Testis (tissue), 5 donors: ENCODE measurements at places on chromosomes 12 and 14. TPM values are rescaled to one million over a fixed set of nuclear protein-coding genes. Genes with fewer than 3 reads are reported as not detected.
A peak's percentile ranks its signal among the peaks of the same experiment; 100 is the strongest.

DNA sequence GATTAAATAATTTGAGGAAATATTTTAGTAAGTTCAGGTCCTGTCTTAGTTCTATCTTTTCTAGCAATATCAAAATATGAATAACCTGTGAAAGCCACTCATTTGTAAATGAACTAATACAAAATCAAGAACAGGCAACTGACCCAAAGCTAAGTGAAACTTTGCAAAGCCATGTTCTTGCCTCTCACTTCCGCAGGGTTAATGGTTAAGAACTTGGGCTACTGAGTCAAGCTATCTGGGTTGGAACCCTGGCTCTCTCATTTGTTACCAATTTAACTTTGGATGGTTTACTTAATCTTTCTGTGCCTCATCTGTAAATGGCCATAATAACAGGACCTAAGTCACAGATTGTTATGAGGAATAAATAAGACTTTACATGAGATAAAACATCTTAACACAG lies 2.8 kb downstream of the KIF21A start:
- H3K4me1 ChIP-seq: peaks cover 12% of the 10 kb centered on the region
- no peak overlapping the region for H3K4me3 ChIP-seq
- no peak overlapping the region for H3K27ac ChIP-seq

The CD27 gene
- 0.74 TPM for total RNA-seq

The CLEC4C gene
- total RNA-seq: 2.0 TPM

The UBE2N gene
- total RNA-seq: 99.4 TPM

The DEGS2 gene
- total RNA-seq: 5.9 TPM

- H3K27me3 ChIP-seq: no peaks in the 10 kb centered on the region
- no peak for DNase-seq
- no peak overlapping the region for H3K4me3 ChIP-seq
- no peaks in the 10 kb centered on the region for H3K36me3 ChIP-seq
- no peaks in the 10 kb centered on the region for H3K4me1 ChIP-seq
Observed at GRCh38 chr12:89610366-89610765, 84.5 kb upstream of the POC1B start.

The MOK gene
- total RNA-seq: 188 TPM

The COCH gene
- 2.2 TPM for total RNA-seq

- H3K27ac ChIP-seq: no peak overlapping the region
- no peaks in the 10 kb centered on the region for H3K27me3 ChIP-seq
- peak; percentile 67 for DNase-seq
- no peak overlapping the region for H3K4me3 ChIP-seq
- no peaks in the 10 kb centered on the region for H3K4me1 ChIP-seq
- H3K36me3 ChIP-seq: no peaks in the 10 kb centered on the region
Observed at GRCh38 chr12:113130457-113131135, 5.0 kb downstream of the RASAL1 start.

DNA sequence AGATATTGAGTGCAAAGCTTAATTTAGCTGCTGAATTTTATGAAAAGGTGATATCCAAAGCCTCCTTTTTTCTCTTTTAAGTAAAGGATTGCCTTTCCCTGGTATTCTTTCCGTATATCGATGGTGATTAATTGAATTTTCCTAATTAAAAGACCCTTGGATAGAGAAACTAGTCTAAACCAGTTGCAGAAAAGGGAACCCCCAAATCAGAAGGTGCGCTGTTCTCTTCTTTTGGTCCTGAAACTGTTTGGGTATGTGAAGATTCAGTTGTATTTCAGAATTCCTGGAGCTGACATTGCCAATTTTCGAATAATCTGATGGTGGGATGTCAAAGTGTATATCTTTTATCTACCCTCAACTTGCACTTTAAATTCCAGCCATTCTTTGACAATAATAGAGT lies 1.9 kb downstream of the GPHN start:
- H3K27me3 ChIP-seq: no peaks in the 10 kb centered on the region
- H3K36me3 ChIP-seq: no peaks in the 10 kb centered on the region
- H3K27ac ChIP-seq: no peak overlapping the region
- no peak for DNase-seq
- peak overlapping the region; percentile 86 for H3K4me3 ChIP-seq
- H3K4me1 ChIP-seq: peaks cover 10% of the 10 kb centered on the region
